Mesothelial cell of epicardium (in vitro differentiated cells): ENCODE measurements at places on chromosomes 2 and 18. TPM values are rescaled to one million over a fixed set of nuclear protein-coding genes. Genes with fewer than 3 reads are reported as not detected.

CNGA3 gene
- total RNA-seq: not detected in 3 replicates

MAPK4 gene
- total RNA-seq: 6.1 to 6.3 TPM (median 6.1 TPM) in 3 replicates

MIB1 gene
- 81.9 to 85.4 TPM (median 83.6 TPM) in 3 replicates for total RNA-seq

UPP2 gene
- not detected in 3 replicates for total RNA-seq

DNA sequence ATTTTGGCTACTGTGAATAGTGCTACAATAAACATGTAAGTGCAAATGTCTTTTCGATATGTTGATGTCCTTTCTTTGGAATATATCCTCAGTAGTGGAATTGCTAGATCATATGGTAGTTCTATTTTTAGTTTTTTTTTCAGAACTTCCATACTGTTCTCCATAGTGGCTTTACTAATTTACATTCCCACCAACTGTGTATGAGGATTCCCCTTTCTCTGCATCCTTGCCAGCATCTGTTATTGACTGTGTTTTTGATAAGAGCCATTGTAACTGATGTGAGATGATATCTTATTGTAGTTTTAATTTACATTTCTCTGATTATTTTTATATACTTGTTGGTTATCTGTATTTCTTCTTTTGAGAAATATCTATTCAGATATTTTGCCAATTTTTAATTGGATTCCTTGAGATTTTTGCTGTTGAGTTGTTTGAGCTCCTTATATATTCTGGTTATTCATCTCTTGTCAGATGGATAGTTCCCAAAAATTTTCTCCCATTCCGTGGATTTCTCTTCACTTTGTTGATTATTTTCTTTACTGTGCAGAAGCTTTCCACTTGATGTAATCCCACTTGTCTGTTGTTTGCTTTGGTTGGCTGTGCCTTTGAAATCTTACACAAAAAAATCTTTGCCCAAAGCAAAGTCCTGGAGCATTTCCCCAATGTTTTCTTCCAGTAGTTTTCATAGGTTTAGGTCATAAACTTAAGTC, 532.3 kb downstream of the PID1 start:
- no peak for DNase-seq

DNA sequence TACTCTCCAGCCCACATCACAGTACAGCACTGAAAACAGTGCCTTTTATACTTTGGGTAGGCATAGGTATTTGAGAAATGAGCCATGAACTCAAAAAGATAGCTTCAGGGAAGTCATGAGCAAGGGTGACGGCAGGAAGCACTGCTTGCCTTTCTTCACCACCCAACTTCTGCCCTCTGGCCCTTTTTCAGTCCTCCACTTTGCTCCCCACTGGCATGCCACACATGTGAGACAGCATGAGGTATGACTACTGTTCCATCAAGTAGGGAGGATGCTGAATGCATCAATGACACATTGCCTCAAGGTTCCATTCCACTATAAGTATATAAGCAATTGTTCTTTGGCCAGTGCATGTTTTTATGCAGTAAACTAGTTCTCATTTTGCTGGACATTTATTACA, 373.0 kb downstream of the NRXN1 start:
- no peak for DNase-seq

- no peak for DNase-seq
These were observed 9.2 kb downstream of the TMEM37 start for GRCh38 chr2:119440873-119441272.

DNA sequence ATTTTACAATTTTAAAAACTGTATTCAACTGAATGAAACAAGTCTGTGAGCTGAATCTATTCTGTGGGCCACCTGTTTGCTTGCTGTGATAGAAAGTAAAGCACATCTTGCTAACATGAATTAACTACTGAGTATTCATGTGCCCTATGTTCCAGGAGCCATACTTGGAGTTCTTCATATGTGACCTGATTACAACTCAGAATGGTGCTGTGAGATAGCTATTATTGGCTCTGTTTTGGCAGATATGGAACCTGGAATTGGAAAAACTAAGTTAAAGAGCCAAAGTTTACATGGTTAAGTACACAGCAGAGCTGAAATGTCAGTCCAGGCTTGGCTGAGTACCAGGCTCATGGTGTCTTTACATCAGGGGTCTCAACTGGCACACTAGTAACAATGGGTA, 253.7 kb downstream of the AGPS start:
- DNase-seq: no peak

DNA sequence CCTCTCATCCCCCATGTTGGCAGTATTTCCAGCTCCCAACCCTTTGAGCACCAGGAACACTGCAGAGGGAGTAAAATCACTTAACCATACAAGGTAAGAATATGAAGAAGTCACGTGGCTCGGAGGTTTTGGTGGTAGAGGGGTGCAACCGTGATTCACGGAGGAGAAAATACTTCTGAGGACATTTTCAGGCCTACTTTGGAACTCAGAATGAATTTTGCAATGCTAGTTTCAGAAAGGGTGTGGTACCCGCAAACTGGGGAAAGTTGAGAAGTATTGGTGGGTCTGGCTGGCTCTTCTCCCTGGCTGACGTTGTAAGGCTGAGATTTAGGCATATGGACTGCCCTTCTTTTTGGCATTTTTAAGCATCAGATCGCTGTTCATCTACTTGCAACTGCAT, 442 bp downstream of the SERPINB5 start:
- DNase-seq: no peak

DNA sequence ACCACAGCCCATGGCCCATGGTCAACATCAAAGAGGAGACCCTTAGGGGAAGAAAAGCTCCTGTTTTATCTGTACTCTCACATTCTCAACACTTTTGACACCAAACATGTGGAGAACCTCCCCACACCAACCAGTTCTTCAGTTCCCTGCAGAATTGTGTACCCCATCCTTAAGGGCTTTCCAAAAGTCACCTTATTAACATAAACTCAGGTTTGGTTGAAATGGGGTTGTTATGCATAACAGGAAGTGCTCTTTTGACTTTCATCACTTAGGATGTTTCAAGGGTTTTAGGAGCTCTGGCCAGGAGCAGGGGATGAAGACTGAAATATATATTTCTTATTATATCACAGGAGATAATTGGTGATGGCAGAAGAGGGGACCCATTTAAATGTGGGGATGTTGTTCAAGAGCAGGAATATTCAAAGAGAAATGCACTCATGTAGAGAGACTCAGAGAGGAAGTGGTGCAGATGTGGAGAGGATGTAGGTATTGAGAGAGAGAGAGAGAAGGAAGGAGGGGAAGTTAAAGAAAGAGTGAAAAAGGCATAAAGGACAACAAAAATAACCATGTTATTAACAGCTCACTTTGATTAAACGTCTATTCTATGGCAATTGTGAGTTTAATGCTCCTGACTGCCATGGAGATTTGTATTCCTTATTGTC, 35.2 kb downstream of the SP140L start:
- DNase-seq: no peak

- no peak for DNase-seq
These were observed 216.7 kb downstream of the TMEM163 start for GRCh38 chr2:134502104-134502503.
